ENCODE measurements at places on chromosomes 2 and 18. TPM values are rescaled to one million over a fixed set of nuclear protein-coding genes. Genes with fewer than 3 reads are reported as not detected.

REG1B gene
- 11.0 TPM for total RNA-seq

PLEK gene
- total RNA-seq: 17.3 TPM

FTCDNL1 gene
- total RNA-seq: 3.4 TPM

INPP4A gene
- total RNA-seq: 27.9 TPM

MC2R gene
- total RNA-seq: not detected
